ENCODE measurements at places on chromosomes 3 and 15. TPM values are rescaled to one million over a fixed set of nuclear protein-coding genes. Genes with fewer than 3 reads are reported as not detected.

Gene GADL1
- total RNA-seq, result not detected

Gene GHSR
- total RNA-seq, result not detected

Gene TARS3
- 3.2 TPM for total RNA-seq

Gene GOLGA6A
- not detected for total RNA-seq

Gene SRGAP3
- total RNA-seq, result 8.2 TPM

Gene THUMPD3
- 26.7 TPM for total RNA-seq

Gene REC114
- not detected for total RNA-seq

Gene CALML4
- total RNA-seq, result 2.9 TPM

Gene CA12
- total RNA-seq, result 107 TPM

Gene ACTRT3
- 1.9 TPM for total RNA-seq

Gene SLC28A1
- not detected for total RNA-seq

Gene KLHL18
- 13.8 TPM for total RNA-seq

Gene KCNMB3
- 0.16 TPM for total RNA-seq
